ENCODE measurements at places on chromosomes 16 and 17. TPM values are rescaled to one million over a fixed set of nuclear protein-coding genes. Genes with fewer than 3 reads are reported as not detected.

The BCAR1 gene
- 64.0 TPM for total RNA-seq

The PRCD gene
- total RNA-seq: 0.75 TPM

- H3K36me3 ChIP-seq: no peaks in the 10 kb centered on the region
- peaks cover 59% of the 10 kb centered on the region for H3K27me3 ChIP-seq
- H3K4me3 ChIP-seq: peak overlapping the region; percentile 78
Observed at GRCh38 chr16:89090182-89090630, 3.4 kb upstream of the ACSF3 start.

DNA sequence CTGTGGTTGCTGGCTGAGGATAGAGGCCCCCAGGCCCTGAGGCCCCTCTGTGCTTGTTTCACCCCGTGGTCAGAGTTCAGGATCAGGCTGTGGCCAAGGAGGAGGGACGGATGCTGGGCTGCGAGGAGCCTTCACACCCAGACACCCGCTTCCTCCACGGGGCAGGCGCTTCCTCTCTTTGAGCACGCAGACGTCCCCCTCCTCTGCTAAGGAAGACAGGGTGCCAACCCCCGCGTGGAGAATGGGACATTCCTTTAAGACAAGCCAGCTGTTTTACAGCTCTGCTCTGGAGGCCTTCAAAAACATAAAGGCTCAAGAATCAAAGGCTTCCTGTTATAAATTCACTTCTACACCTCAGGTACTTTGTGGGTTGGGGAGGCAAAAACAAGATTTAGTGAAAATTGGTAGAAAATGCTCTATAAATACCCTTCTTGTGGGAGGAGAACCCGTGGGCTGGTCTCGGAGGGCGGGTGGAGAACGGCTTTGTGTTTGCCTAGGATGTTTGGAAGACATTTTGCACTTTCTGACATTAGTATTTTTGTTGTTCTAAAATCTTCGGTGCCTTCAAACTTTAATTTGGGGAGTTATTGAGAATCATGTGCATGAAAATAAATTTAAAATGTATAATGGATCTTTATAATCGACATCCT lies 60.8 kb upstream of the FOXF1 start:
- DNase-seq: no peak
- H3K36me3 ChIP-seq: no peaks in the 10 kb centered on the region
- peaks cover 30% of the 10 kb centered on the region for H3K27me3 ChIP-seq

The LRRC3C gene
- not detected for total RNA-seq
